T-helper 1 cell (primary cell): ENCODE measurements at places on chromosomes 6 and 20.

GRCh38 chr6:140237251-140237650, 862.8 kb upstream of the CITED2 start:
- no peak for DNase-seq

GRCh38 chr6:111076024-111076695, 11.1 kb upstream of the SLC16A10 start:
- no peak for DNase-seq

- DNase-seq: no peak
Measured at GRCh38 chr6:29995340-29995777, 53.0 kb downstream of the HLA-A start.

DNA sequence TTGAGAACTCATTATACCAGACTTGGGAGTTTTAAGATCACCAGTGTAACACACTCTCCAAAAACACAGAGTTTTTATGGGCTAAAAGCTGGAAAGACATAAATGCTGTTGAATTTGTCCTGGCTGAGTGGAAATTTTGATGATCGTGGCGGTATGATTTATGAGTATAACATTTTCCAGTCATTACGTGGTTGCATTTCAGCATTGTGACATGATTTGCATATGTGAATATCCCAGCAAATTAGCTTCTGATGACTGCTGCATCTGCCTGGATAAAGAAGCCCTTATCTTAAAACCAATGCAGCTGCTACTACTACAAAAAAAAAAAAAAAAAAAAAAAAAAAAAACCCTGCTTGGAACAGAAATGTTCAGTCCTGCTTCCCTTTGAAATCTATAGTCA, 850.9 kb downstream of the TFAP2A start:
- DNase-seq: no peak

DNA sequence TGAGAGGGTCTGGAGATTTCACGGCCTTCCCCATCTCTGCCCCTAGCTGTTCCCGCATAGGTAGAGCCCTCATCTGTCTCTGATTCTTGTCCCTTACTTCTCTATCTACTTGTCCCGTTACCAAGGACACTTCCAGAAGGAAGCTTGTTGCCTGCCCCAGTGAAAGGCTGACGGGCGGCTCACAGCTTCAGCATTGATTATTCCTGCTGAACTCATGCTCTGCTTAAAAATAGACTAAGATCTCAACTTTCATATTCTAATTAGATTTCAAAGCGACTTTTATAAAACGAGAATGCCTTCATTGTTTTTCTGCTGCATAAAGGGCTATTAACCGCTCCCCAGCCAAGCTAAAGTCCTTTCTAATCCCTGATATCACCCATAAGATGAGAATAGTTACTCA, 31.1 kb upstream of the MAFB start:
- DNase-seq: no peak

DNA sequence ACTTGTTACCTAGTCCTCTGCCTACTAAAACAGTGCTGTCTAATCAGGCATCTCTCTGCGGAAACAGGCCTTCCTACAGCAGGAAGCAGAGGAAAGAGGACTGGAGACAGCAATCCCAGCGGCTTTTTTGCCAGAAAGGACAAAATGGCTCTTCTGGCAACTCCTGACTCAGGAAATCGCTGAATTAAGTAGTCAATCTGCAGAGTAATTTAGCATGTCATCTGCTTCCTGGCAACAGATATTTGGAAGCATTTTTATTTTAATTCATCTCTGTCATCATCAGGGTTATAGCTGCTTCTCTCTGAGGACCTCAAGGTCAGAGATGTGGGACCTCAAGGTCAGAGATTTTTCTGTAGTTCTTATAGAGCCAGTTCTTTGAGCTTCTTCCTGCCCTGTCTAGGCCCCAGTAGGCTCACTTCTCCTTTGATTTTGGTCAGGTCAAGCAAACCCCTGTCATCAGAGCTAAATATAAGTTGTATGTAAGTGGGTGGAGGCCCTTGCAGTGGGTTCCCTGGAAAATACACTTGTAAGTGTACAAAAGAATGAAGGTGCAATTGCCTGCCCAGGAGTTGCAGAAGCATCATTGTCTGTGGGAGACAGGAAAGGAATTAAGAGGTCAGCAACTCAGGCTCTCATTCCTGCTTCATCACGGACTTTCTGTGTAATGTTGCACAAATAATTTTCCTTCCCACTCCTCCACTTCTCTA, 229.4 kb downstream of the ALDH8A1 start:
- DNase-seq: no peak

GRCh38 chr20:31572042-31572700, 32.9 kb upstream of the ID1 start:
- DNase-seq: no peak

DNA sequence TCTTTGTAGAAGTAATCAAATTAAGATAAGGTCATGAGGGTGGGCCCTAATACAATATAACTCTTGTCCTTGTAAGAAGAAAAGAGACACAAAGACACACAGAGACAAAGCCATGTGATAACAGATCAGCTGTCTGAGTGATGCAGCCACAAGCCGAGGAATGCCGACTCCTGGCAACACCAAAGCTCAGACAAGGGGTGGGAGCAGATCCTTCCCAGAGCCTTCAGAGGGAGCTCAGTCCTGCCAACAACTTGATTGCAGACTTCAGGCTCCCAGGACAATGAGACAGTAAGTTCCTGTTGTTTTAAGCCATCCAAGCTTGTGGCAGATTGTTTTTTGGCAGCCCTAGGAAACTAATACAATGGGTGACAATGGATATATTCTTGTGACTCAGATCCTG, 325.0 kb upstream of the AGPAT4 start:
- no peak for DNase-seq

DNA sequence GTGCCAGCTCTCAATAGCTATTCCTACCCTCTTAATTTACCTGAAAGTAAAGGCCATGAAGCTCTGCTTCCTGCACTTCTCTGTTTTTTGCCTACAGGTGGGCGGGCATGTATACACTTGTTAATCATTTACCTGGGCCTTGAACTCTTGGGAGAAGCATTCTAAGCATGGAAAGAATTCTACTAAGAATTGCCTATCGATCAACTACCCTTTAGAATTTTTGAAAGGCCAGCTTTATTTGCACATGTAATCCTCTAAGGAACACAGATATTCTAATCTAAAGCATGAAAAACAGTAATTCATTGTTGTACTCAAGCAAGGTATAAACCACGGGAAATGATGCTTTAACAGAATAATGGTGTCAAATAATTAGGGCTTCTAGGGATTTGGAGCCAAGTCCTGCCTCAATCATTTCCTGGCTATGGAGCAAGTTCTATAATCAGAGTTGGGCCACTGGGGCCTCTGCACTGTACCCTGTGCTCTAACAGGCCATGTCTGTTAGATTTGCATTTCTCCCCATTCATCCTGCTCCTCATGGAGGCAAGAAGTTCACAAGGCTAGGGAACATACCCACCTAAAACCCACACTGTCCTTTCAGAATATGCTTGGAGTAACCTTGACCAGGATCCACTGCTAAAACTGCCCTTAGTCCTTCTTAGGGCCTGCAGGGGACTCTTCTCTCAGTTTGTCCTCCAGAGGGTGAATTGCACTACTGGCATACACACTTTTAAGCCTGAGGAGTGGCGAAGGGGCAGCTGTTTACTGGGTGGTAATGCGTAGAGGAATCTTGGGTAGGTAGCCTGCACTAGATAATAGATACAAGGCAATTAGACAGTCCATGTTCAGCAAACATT, 276.4 kb upstream of the JAG1 start:
- DNase-seq: no peak

GRCh38 chr6:111087871-111088667, 766 bp downstream of the SLC16A10 start:
- DNase-seq: peak; percentile 57

DNA sequence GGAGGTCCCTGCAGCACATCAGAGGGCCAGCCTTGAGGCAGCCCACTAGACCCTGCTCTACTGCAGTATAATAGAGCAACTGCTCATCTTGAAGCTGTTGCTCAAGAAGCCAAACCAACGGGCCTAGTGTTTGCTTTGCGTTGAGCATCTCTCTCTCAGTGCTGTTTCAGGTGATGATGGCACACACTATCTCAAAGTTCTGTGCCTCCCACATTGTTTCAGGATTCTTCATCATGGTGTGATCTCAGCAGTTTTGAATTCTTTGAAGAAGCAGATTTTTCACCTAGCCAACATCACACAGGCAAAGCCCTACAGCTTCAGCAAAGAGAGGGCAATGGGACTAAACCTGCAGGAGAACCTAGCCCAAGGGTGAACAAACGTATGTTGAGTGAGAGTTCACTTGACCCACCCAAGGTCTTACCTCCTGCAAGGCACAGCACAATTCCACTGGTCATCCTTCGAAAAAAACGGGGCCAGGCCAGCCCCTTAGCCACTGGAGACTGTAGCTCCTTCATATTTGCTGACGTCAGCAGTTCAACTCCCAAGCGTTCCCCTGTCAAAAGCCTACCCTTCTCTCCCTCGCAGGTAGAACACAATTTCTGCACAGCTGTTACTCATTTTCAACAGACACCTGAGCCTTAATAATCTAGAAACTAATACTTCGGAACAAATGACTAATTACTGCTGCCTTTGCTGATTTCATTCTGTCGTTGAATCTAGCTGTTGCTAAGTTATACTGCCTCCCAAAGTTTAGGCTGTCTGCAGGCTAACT, 15.8 kb downstream of the MYB start:
- no peak for DNase-seq

GRCh38 chr6:79818471-79818870, 128.9 kb downstream of the ELOVL4 start:
- DNase-seq: no peak

- DNase-seq: no peak
Measured at GRCh38 chr20:62307226-62308101, 4.7 kb downstream of the ADRM1 start.

- no peak for DNase-seq
Measured at GRCh38 chr6:54058236-54058635, 53.0 kb upstream of the MLIP start.

DNA sequence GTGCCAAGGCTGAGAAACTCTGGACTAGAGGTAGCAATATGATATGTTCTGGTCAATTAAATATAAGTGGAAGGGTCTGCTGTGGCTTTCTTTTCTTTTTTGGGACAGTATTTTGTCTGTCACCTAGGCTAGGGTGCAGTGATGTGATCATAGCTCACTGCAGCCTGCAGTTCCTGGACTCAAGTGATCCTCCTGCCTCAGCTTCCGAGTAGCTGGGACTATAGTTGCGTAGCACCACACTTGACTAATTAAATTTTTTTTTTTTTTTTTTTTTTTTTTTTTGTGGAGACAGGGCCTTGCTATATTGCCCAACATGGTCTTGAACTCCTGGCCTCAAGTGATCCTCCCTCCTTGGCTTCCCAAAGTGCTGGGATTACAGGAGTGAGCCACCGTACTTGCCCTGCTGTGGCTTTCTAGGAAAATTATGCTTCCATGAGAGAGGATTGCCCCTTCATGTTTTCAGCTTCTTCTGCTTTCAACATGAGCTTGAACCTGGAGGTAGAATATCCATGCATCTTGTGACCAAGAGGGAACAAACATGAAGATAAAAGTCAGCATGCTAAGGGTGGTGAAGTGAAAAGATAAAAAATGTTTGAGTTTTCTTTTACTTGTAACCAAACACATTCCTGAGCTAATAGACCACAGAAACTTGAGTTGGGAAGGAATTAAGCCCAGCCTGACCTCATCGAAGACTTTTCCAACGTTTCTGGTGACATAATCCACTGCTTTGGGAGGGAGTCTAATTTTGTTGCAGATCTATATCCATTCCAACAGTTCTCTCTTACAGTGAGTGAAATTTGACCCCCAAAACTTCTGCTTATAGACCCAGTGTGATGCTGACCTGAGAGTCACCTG, 75.1 kb downstream of the CARMIL1 start:
- DNase-seq: no peak

GRCh38 chr6:145139140-145139850, 596.0 kb downstream of the EPM2A start:
- DNase-seq: no peak

DNA sequence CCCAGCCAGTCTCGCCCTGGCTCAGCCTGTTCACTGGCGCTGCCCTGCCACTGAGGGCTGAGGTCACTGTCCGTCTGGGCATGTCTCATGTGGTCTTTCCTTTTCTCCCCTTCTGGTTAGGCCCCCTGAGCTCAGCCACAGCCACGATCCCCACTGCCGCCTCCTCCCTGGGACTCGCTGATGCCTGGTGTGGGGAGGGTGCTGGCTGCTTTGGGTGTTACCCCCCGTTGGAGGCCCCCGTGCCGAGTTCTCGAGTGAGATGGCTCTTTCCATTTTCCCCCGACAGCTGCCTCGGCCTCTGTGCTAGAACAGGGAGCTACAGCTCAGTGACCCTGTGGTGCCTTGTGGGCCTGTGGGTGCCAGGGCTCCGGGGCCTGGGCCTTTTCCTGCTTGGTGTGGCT, 14.9 kb upstream of the TCFL5 start:
- no peak for DNase-seq
